ENCODE measurements at places on chromosomes 11 and 22.

DNA sequence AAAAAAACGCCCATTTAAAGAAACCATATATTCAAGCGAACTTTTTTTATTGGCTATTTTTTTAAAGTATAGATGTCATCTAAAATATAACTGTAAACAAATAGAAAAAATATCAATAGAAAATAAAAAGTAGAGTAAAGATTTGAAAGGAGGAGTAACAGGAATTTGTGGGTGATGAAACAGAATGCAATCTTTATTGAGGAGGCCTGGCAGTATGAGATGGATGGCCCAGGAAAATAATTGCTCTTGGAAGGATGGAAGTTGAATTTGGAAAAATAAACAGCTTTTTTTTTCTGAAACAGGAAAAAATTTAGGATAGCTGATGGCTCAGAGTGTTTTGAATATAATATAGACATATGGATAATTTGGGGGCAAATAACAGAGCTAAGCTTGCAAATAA is 219.0 kb downstream of the CASP12 start:
- DNase-seq = no peak

DNA sequence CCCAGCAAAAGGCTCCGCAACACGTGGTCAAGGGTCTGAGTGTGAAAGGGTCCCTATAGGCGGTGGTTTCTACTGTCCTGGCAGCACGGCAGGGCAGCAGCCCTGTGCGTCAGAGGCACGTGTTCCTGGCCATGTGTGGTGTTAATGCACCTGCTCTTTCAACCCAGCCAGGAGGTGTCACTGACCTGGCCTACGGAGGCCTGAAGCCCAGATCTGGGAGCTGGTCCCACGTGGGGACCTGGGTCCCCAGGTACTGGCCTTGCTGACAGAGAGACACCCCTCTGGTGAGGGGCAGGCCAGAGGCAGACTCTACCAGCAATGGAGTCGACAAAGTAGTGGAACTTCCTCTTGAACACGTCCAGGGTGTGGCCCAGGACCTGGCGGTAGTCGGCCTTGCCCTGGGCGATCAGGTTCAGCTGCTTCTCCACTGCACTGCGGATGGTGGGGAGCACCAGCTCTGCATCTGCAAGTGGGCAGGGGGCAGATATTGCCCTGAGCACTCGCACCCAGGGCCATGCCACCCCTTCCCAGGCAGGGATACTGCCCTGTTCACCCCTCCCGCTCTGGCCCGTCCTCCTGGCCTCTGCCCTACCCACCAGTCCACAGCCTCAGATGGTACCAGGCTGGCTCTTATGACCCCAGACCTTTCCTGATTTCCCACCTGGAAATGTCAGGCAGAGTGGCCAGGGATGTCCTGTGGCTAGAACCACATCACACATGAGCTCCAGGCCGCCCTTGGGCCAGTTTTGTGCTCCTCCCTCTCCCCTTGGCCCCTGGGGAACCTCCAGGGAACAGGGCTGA is 6.8 kb upstream of the PPM1F start:
- no peak for DNase-seq

DNA sequence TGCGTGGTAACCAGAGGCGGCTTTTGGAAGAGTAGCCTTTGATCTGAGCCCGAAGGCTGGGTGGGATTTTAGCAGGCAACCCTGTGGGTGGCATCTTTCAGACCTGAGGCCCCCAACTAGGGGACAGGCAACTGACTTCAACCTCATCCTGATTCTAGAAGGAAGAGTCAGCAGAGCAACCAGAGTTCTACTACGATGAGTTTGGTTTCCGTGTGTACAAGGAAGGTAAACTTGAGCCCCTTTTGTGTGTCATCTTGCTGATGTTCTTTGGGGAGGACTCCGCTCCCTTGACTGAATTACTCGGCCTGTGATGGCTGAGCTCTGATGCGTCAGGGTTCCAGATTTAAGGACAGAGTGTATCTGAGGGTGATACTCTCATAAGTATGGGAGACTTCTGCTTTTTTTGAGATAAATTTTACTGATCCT is 31.6 kb downstream of the SGSM3 start:
- no peak for DNase-seq

- DNase-seq = no peak
These were observed 67.5 kb upstream of the IGLL5 start for GRCh38 chr22:22820076-22820475.

GRCh38 chr22:27474711-27475547 is 326.6 kb downstream of the MN1 start:
- no peak for DNase-seq

- no peak for DNase-seq
These were observed 328.2 kb downstream of the TTC28 start for GRCh38 chr22:28351476-28351875.

GRCh38 chr11:68891351-68891948 is 12.2 kb downstream of the MRPL21 start:
- no peak for DNase-seq

DNA sequence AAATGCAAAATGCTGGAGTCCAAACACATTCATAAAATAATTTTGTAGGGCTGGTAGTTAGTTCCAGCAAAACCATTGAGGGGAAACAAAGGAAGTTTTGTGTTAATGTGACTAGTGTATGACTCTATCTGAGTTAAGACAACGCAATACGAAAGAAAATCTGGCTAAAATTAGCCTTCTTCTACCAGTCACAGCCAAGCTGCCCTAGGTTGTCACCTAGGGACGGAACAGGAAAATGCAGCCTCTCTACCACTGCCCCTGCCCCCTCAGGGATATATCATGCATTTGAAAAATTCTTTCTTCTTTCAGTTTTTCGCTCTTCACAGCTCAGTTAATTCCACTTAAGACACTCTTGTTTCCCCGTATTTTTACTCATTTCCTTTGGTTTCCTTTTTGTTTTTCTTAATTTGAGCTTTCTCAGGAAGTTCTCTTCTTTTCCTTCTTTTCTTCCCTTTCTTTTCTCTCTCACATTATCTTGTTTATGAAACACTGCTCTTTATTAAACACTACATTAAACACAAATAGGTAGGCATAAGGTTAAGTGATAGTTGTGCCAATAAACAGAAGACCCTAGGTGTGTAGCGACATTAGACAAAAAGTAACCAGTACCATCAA is 30.6 kb downstream of the KIRREL3 start:
- DNase-seq = no peak

DNA sequence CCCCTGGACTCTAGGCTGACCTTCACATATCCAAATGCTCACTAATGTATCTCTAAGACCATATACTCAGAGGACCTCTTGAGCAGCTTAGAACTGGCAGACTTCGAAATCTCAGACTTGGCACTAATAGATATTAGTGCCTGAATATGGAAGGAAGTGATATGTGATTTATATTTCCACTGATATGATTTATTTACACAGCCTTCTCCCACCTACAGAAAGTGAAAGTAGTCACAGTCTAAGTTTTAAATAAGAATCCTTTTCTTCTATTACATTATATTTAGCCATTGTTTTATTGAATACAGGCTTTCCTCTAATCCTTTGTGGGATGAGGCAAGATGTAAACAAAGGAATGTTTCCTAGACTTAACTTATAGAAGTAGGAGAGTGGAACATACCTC is 6.7 kb upstream of the NAV2 start:
- no peak for DNase-seq

GRCh38 chr11:97019754-97020153 is 629.9 kb downstream of the JRKL start:
- no peak for DNase-seq

DNA sequence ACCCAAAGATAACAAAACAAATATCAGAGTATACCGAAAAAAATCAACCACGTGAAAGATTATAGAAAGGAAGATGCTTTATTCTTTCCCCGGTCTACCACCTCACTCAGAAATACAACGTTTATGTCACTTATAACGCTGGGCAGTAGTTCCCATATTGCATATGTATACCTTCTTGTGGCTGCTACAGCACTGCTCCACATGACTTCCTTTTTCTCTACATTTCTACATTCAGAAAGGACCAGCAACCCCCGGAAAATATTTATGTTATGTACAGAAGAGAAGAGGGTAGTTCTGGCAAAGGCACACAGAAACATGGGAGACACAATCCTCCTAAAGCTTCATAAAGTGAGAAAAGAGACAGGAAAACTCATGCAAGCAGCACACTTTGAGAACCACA is 56.8 kb downstream of the MTMR2 start:
- DNase-seq = no peak

DNA sequence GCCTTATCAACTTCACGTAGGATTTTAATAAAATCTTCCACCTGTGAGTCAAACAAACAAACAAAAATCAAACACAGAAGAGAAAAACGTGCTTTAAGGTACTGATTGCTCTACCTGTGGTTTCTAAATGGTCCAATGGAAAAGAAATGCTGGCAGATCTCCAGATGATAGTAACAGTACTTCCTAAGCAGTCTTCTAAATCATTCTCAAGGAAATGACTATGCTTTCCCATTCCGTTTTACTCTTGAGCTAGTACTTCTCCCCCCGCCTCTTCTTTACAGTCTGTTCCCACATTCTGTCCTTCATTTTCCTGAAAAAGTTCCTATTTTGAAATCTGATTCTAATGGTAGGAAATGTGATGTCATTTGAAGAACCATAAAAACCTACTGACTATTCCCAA is 25.4 kb downstream of the SAAL1 start:
- DNase-seq = no peak

GRCh38 chr11:81707881-81708280 is 1025.8 kb downstream of the FAM181B start:
- no peak for DNase-seq

GRCh38 chr11:28730336-28730735 is 622.1 kb downstream of the METTL15 start:
- no peak for DNase-seq

DNA sequence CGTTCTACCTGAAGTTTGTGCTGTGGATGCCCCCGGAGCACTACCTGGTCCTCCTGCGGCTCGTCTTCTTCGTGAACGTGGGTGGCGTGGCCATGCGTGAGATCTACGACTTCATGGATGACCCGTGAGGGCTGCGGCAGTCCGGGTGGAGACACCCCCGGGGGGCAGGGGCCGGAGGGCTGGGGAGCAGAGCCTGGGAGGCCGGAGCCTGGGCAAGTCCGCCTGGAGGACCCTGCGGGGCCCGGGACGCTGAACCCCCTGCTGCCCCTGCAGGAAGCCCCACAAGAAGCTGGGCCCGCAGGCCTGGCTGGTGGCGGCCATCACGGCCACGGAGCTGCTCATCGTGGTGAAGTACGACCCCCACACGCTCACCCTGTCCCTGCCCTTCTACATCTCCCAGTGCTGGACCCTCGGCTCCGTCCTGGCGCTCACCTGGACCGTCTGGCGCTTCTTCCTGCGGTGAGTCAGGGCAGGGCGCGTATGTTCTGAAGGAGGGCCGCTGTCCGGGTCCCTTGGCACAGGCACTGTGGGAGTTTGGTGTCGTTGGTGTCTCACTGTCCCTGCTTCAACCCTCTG is 17.3 kb downstream of the RNH1 start:
- DNase-seq = no peak

DNA sequence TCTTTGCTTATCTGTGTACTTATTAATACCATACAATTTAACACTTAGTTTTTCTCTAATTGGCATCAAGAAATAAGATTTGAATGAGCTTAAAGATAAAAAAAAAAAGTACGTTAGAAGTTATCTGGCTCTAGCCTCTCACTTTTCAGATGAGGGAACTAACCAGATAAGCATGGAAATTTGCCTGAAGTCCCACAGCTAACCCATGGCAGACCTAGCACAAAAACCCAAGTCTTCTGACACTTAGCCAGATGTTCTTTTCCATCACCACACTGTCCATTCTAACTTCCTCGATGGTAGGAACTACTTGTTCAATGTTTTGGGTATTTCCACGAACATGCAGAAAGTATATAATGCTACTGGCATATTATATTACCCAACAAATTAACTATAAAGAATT is 7.4 kb upstream of the SOX6 start:
- DNase-seq = no peak

DNA sequence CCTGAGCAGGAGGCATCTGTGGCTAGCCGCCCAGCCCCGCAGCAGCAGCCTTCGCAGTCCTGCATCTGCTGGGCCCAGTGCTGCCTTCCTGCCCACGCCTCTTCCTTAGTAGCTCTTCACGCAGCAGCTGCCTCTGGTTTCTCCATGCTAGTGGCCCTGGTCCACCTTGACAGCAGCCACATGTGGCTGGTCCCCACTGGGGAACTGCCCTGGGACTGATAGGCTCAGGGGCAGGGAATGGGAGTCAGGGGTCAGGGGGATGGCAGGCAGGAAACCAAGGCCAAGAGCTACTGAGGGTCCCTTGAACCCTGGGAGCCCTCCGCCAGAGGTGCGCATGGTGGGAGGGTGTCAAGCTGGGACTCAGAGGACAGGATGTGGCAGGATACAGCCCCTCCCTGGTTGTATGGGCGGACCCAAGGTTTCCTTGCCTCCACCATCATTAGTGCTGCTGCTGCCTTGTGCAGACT is 99.4 kb upstream of the PITPNB start:
- no peak for DNase-seq
